Suprapubic skin (tissue), 4 donors: ENCODE measurements at places on chromosomes 11 and 22. TPM values are rescaled to one million over a fixed set of nuclear protein-coding genes. Genes with fewer than 3 reads are reported as not detected.
A peak's percentile ranks its signal among the peaks of the same experiment; 100 is the strongest.

- no peak overlapping the region for H3K27ac ChIP-seq
- peaks cover 18% of the 10 kb centered on the region for H3K4me1 ChIP-seq
- no peak for DNase-seq
- no peak overlapping the region for H3K4me3 ChIP-seq
These were observed 21.6 kb downstream of the TREH start for GRCh38 chr11:118657709-118658428.

Gene CASP5
- not detected for total RNA-seq

DNA sequence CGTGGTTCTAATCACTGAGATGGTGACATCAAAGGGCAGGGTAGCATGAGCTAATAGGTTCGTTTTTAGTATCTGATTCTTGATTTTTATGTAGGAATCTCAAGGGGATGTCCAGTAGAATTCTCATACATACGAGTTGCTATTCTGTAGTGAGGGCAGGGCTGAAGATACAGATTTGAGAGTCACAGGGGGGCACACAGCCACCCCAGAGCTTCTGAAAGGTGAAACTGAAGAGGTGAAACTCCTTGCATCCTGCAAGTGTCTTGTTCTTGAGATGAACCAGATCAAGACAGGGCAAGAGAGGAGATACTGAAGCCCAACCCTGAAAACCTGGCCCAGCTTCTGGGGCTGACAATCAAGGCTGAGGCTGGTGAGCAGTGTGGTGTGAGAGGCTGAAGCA, 35.6 kb upstream of the TMEM123 start:
- DNase-seq: no peak
- no peaks in the 10 kb centered on the region for H3K27me3 ChIP-seq
- no peaks in the 10 kb centered on the region for H3K36me3 ChIP-seq
- no peak overlapping the region for H3K4me3 ChIP-seq
- H3K4me1 ChIP-seq: no peaks in the 10 kb centered on the region
- no peak overlapping the region for H3K27ac ChIP-seq

Gene CACNA1I
- total RNA-seq: 0.80 TPM

Gene GVQW3
- 0.36 TPM for total RNA-seq

GRCh38 chr11:44973632-44974401, 23.1 kb upstream of the TP53I11 start:
- H3K36me3 ChIP-seq: no peaks in the 10 kb centered on the region
- no peak overlapping the region for H3K27ac ChIP-seq
- no peak for DNase-seq
- H3K27me3 ChIP-seq: no peaks in the 10 kb centered on the region
- H3K4me3 ChIP-seq: no peak overlapping the region
- H3K4me1 ChIP-seq: peaks cover 15% of the 10 kb centered on the region

DNA sequence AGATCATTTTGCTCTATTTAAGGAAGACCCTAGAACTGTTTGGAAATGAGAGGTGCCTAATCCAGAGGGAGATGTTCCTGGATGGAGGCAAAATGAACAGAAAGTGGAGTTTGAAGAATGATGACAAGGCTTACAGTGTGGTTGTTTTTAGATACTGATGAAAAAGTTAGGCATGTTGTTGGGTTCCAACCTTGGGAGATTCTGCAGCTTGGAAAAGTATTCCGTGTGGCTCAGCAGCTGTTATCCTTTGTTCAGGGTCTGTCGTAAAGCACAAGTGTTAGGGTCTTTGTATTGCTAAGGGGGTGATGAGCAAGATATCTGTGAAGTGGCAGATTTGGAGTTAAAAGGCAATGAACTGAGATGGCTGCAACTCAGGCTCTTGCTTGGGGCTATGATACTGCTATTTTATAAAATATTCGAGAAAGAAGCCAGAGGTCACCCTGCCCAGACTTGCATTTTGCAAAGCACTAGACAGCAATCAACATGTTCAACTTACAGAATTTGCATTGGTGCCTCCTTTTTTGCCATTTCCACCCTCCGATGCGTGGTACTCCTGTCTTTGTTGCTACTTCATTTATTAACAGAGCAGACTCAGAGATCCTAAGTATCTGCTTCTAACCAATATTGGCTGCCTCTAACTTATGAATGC, 45.3 kb upstream of the POGLUT3 start:
- H3K4me1 ChIP-seq: peaks cover 17% of the 10 kb centered on the region
- H3K36me3 ChIP-seq: no peaks in the 10 kb centered on the region
- H3K27ac ChIP-seq: peak overlapping the region; percentile 76
- H3K4me3 ChIP-seq: no peak overlapping the region

DNA sequence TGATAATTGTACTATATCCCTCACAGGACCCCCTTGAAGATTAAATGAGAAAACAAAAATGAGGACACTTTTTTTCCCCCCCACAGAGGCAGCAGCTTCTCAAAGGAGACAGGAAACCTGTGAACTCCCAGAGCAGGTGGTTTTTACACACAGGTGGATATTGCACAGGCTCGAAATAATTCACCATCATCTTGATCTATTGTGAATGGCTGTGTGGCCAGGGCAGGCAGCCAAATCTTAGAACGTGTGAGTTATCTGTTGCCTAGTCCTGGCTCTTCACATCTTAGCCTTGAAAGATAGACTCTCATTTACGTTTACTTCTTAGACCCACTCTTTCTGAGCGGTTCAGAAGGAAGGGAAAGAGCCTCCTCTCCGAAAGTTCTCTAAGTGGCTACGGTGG, 23.5 kb downstream of the PPFIBP2 start:
- H3K27me3 ChIP-seq: no peaks in the 10 kb centered on the region
- DNase-seq: peak; percentile 33
- no peak overlapping the region for H3K4me3 ChIP-seq
- peaks cover 52% of the 10 kb centered on the region for H3K4me1 ChIP-seq

GRCh38 chr22:28029201-28029948, 110.3 kb upstream of the PITPNB start:
- peak overlapping the region; percentile 29 for H3K27ac ChIP-seq
- H3K36me3 ChIP-seq: peaks cover 8% of the 10 kb centered on the region
- H3K27me3 ChIP-seq: no peaks in the 10 kb centered on the region
- DNase-seq: peak; percentile 67
- no peak overlapping the region for H3K4me3 ChIP-seq
- H3K4me1 ChIP-seq: peaks cover 16% of the 10 kb centered on the region

GRCh38 chr11:47750725-47751124, 16.4 kb downstream of the FNBP4 start:
- no peaks in the 10 kb centered on the region for H3K27me3 ChIP-seq
- no peaks in the 10 kb centered on the region for H3K4me1 ChIP-seq
- no peak overlapping the region for H3K27ac ChIP-seq
- no peak overlapping the region for H3K4me3 ChIP-seq
- H3K36me3 ChIP-seq: peaks cover 96% of the 10 kb centered on the region

Gene OR51B2
- not detected for total RNA-seq

GRCh38 chr11:32374261-32374711, 61.1 kb downstream of the WT1 start:
- H3K27ac ChIP-seq: no peak overlapping the region
- no peak overlapping the region for H3K4me3 ChIP-seq
- H3K27me3 ChIP-seq: peaks cover 3% of the 10 kb centered on the region
- DNase-seq: no peak

Gene RIC3
- 118 TPM for total RNA-seq

DNA sequence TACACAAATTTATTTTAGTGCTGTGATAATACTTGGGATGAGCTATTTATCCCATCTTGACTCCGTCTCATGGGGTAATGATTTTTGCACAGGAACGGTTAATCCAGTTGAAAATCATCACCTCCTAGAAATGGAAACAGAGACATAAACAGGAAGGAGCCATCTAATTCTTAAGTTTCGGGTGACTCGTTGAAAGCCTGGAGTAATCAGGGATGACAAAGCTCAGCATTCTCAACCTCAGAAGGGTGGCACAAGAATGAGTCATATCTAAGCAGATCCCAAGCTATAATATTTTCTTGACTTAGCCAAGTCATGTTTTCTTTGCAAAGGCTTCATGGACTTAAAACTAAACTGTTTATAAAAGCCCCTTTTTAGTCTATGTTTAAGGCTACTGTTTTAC, 280.8 kb upstream of the CCDC90B start:
- DNase-seq: no peak
- no peak overlapping the region for H3K4me3 ChIP-seq
- H3K27ac ChIP-seq: no peak overlapping the region
- no peaks in the 10 kb centered on the region for H3K4me1 ChIP-seq
- H3K36me3 ChIP-seq: no peaks in the 10 kb centered on the region

- no peak overlapping the region for H3K27ac ChIP-seq
- H3K36me3 ChIP-seq: no peaks in the 10 kb centered on the region
- peaks cover 94% of the 10 kb centered on the region for H3K27me3 ChIP-seq
- H3K4me3 ChIP-seq: peak overlapping the region; percentile 32
These were observed 945 bp downstream of the ROBO3 start for GRCh38 chr11:124865902-124866851.

- H3K4me3 ChIP-seq: no peak overlapping the region
- H3K27ac ChIP-seq: no peak overlapping the region
- H3K27me3 ChIP-seq: no peaks in the 10 kb centered on the region
- H3K4me1 ChIP-seq: peaks cover 22% of the 10 kb centered on the region
- no peaks in the 10 kb centered on the region for H3K36me3 ChIP-seq
- DNase-seq: peak; percentile 79
These were observed 45.1 kb upstream of the LMO2 start for GRCh38 chr11:33936725-33937604.

DNA sequence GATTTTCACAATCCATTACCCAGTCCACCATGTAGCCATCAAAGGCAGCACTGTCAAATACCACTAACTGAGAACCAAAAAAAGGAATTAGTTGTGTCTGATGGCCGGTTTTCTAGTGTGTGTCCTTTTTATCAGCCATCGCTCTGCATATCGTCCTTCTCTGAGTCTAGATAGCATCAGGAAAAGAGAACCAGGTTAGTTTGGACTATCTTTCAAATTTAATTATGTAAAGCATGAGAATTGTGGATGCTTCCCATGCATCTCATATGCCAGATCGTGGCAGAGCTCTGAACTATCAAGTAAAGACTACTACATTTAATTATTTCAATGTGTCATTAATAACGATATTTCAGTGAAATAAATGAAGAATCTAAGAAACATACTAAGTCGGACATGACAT, 691.9 kb downstream of the FAM181B start:
- H3K36me3 ChIP-seq: no peaks in the 10 kb centered on the region
- H3K4me3 ChIP-seq: no peak overlapping the region
- no peak for DNase-seq
- no peak overlapping the region for H3K27ac ChIP-seq
- H3K4me1 ChIP-seq: no peaks in the 10 kb centered on the region
- H3K27me3 ChIP-seq: no peaks in the 10 kb centered on the region

DNA sequence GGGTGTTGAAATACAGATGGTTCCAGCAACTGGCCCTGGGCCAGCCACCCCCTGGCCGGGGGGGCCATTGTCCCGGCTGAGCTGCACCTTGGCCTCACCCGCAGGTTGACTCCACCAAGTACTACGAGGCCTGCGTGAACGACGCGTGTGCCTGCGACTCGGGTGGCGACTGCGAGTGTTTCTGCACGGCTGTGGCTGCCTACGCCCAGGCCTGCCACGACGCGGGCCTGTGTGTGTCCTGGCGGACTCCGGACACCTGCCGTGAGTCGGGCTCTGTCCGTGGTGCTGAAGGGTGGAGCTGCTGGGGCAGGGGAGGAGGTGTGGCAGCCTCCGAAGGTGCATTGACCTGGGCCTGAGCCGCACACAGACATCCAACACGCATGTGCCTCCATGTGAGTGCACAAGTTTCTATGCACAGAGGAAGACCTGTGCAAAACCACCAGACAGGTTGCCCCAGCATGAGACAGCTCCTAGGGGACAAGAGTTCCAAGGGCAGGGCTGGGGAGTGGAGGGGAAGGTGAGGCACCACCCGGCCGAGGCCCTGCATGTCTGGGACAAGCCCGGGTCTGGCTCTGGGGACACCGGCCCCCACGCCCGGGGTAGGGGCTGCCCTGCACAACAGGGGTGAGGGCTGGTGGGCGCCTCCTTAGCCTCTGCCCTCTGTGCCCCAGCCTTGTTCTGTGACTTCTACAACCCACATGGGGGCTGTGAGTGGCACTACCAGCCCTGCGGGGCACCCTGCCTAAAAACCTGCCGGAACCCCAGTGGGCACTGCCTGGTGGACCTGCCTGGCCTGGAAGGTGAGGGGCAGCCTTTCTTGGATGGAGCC, 16.1 kb downstream of the MUC5B start:
- H3K4me3 ChIP-seq: no peak overlapping the region
- H3K27me3 ChIP-seq: no peaks in the 10 kb centered on the region
- H3K4me1 ChIP-seq: no peaks in the 10 kb centered on the region
- H3K36me3 ChIP-seq: no peaks in the 10 kb centered on the region
- no peak overlapping the region for H3K27ac ChIP-seq

DNA sequence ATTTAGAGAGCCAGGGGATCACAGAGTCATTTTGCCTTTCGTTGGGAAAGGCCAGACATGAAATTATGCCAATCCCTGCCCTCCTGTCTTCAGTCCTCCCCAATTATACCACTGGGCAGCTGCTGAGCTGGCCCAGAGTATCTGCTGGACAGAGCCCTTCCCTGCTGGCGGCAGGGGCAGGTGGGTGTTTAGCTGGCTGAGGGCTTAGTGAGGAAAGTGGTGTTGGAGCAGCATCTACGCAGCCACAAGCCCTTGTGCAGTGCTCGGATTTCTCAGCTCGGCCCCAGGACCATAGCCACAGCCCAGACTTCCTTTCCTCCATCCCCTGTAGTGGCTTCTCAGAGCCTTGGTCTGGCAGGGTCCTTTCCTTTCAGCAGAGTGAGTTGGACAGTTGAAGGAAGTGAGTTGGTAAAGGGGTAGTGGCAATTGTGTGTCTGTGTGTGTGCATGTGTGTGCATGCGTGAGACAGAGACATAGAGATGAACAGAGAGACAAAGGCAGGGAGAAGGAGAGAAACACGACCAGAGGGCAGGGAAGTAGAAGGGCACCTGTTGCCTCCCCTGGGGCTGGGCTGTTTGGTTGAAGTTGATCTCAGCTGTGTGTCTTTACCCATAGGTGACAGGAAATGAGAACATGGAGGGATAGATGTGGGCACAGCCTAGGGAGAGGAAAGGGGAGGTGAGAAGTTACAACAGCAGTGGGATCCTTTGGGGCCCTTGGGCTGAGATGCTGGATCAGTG, 66.2 kb downstream of the GRIK4 start:
- no peak overlapping the region for H3K27ac ChIP-seq
- no peaks in the 10 kb centered on the region for H3K36me3 ChIP-seq
- no peak for DNase-seq

Gene MMP12
- total RNA-seq: not detected

DNA sequence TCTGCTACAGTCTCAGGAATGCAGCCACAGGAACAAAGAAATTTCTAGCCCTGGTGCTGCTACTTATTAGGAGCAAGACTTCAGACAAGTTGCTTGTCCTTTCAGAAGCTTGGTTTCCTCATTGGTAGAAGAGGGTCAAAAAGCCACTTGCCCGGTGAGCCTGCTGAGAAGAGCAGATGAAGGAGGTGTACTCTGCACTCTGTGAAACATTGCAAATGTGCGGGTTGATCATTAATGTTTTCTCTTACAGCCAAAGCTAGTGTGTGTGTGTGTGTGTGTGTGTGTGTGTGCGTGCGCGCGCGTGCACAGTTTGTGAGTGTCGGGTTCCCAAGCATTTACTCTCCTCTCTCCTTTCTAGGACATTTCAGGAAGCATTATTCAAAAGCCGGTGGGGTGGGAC, 86.3 kb upstream of the NNMT start:
- peaks cover 4% of the 10 kb centered on the region for H3K4me1 ChIP-seq
- H3K4me3 ChIP-seq: no peak overlapping the region
- no peak for DNase-seq
- no peaks in the 10 kb centered on the region for H3K27me3 ChIP-seq

Gene OR52A1
- total RNA-seq: not detected

- H3K27ac ChIP-seq: no peak overlapping the region
- peak overlapping the region; percentile 55 for H3K4me3 ChIP-seq
- H3K27me3 ChIP-seq: peaks cover 67% of the 10 kb centered on the region
- no peak for DNase-seq
- peaks cover 23% of the 10 kb centered on the region for H3K4me1 ChIP-seq
These were observed 552 bp downstream of the DSCAML1 start for GRCh38 chr11:117796456-117796871.

Gene SCUBE1
- total RNA-seq: 0.47 TPM

Gene LRRC32
- 23.2 TPM for total RNA-seq
